ENCODE measurements at places on chromosomes 4 and X.

- DNase-seq: no peak
These were observed 426.6 kb downstream of the MAPK10 start for GRCh38 chr4:85933291-85933640.

DNA sequence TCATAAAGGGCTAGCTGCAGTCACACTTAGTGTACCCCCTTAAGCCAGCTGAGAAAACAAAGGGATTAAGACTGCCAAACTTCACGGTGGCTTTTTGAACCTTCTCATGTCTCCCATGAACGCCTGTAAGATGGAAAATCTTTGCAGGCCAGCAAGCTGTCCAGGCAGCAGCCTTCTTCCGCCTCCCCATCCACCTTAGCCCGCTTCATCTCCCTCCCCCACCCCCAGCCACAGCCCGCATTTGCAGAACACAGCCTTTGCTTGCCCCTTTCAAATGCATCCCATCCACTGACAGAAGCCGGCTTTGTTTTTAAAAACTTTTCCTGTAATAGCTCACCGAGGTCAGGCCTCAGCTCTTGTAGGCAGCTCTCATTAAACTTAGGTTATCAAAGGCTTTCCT is 113.8 kb upstream of the FAM9B start:
- DNase-seq: no peak

GRCh38 chr4:173170182-173170778 is 1.7 kb downstream of the GALNT7 start:
- no peak for DNase-seq

DNA sequence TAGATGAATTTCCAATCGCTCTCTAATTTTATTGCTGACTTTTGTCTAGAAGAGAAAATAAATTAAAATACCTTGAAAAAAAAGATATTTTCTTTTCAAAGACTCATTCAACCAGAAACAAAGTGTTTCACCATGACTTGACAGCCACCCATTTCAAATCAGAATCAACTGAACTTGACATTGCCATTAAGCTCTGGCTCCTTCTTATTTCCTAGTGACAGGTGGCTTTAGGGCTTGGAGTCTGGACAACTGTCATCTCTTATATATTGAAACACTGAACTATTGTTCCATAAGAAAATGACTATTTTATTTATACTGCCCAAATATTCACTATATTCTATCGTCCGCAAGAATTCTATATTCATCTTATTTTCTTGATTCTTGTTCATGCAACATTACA is 229.2 kb downstream of the SLC39A8 start:
- no peak for DNase-seq

GRCh38 chr4:137576446-137576845 is 44.2 kb upstream of the PCDH18 start:
- no peak for DNase-seq

DNA sequence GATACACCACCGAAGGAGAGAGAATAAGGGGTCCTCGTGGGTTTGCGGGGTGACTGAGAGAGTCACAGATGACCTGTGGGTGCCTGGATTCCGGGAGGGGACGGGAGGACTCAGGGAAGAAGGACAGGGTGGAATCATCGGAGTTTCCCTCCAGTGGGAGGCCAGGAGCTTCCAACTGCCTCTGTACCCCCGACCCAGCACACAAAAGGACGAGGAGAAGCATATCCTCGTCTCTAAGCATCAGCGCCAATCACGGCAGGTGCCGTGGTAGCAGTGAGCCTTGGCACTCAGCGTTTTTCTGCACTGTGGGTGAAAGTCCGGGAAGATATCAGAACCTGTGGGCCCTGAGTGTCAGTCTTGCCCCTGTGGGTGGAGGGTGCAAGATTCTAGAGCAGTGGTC is 62.0 kb downstream of the ASMT start:
- DNase-seq: no peak

- no peak for DNase-seq
These were observed 331.6 kb upstream of the F9 start for GRCh38 chrX:139198936-139199335.

DNA sequence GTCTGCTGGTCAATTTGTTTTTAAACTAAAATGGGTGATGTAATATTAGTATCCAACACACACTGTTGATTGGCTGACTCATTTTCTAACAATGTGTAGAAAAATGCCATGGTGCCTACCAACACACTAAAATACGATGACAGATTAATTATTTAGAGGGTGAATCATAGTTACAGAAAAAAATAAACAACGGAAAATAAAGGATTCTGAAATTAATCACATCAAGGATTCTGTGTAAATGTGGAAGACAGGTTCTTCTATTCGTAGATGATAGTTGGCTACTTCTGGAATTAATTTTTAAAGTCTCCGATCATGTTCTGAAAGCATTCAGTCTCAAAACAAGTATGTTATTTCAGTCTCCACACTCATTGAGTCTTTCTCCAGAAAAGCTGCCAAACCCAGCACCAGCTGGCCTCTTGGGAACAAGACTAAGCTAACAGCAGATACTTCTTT is 8.2 kb upstream of the IQCM start:
- peak; percentile 31 for DNase-seq

- DNase-seq: peak; percentile 85
These were observed 33.5 kb upstream of the RASSF6 start for GRCh38 chr4:73653695-73654106.

GRCh38 chrX:54926978-54927377 is 6.4 kb downstream of the TRO start:
- no peak for DNase-seq

GRCh38 chrX:12919051-12919450 is 12.6 kb downstream of the TLR8 start:
- no peak for DNase-seq

GRCh38 chr4:10417740-10418139 is 39.5 kb downstream of the ZNF518B start:
- no peak for DNase-seq

GRCh38 chr4:58564695-58565475 is 1454.7 kb upstream of the IGFBP7 start:
- DNase-seq: no peak

GRCh38 chr4:157459785-157460184 is 239.3 kb downstream of the GRIA2 start:
- DNase-seq: no peak

- no peak for DNase-seq
These were observed 1712.5 kb downstream of the C4orf33 start for GRCh38 chr4:130808492-130808891.

- peak; percentile 70 for DNase-seq
These were observed 178.6 kb downstream of the ADAMTS3 start for GRCh38 chr4:72390409-72390808.

DNA sequence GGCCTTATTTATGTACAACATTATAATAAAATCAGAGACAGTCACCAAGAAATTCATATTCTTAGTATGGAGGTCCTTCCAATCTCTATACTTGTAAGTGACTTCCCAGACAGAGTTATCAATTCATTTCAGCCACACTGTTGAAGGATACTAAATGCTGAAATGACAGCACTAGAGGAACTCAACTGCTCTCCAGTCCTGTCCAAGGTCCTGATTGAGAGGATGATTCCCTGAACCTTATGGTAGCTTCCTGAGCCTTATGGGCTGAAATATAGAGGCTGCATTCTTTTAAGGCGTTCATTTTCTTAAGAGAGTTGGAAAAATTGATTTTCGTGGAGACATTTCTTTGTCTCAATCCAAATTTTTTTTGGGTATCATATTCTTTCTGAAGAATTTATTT is 205.9 kb downstream of the TLL1 start:
- peak; percentile 21 for DNase-seq

DNA sequence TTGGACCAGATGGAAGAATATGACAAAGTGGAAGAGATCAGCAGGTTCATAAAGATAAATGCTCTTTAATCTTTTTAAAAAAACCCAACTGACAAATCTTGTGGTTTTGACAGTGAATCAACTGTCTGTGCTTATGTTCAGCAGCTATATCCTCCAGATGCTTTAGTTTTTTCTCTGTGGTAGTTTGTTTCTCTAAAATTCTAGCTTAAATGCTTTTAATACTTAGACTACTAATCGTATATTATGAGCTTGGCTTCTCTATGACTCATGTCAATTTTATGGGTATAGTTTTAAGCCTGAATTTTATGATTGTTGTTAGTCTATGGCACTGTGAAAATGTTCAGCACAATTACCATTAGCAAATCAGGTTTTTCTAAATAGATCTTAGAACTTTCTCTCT is 12.9 kb downstream of the HHIP start:
- DNase-seq: no peak

GRCh38 chrX:70208479-70208878 is 26.0 kb upstream of the AWAT1 start:
- DNase-seq: no peak

DNA sequence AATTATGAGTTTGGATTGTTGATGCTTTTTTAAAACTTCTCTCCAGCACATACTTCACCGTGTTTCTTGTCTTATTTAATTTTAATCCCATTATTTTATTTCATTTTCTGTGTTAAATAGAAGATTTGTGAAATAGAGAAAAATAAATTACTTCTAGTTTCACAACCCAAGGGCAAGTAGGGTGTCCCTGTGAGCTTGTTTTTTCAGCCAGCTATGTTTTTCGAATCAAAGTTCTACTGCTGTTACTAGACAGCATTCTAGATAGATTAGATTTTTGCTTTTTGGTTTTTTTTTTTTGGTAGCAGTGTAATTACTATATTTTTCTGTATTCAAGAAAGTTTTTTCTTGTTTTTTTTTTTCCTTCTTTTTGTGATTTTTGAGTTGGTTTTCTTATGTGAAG is 59.9 kb downstream of the RBPJ start:
- DNase-seq: no peak

DNA sequence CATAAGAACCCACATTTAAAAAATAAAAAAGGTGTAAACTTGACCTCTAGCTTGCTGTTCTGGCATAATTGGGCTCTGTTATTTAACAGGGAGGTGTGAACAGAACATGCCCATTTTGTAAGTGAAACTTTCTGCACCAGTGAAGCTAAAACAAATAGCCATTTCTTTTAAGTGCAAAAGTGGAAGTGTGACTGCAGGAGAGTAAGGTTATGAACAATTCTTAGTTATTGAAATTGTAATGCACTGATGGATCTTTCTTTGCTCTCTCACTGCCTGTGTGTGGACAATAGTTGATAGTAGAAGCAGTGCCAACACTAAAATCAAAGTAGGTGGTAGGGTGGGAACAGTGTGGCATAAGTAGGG is 12.6 kb downstream of the P2RY10 start:
- DNase-seq: no peak

GRCh38 chr4:87875191-87875590 is 42.4 kb downstream of the MEPE start:
- DNase-seq: no peak

- no peak for DNase-seq
These were observed 1428.0 kb downstream of the PCDH7 start for GRCh38 chr4:32148111-32148666.

DNA sequence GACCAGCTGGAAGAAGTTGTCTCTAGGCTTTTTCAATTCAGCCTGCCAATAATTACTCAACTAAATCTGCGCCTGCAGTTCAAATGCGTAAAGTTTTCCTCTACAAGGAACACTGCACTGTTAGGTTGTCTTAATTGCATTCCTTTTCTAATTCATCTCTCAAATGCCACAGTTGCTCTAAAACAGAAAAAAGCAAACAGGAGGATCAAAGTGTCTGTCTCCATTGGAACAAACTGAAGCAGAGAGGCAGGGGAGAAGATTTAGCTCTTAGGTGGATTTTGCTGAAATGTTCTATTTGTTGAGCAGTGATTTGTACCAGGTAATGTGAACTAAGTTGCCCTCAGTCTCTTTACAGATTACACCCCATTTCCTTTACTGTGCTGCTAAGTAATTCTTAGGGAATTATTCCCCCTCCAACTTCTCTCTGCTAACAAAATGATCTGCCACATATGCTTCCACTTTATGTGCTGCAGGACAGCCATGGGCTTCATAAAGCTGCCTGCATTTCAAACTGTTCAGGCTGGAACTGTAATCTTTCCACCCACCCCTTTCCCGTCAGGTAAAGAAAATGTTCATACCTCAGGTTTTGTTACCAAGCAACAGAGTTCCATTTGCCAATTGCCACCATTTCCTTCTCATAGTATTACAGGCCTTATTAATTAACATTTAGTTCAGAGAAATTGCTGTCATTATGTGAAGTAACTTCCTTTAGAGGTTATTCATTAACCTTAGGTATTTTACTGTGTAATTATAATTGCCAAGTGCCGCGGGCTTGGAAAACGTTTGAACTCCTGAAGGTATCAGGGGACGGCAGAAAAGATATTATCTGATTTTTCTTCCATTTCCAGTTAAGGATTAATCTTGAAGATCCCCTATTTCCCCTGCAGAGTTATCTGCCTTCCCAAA is 149.3 kb downstream of the SPRY1 start:
- peak; percentile 15 for DNase-seq

DNA sequence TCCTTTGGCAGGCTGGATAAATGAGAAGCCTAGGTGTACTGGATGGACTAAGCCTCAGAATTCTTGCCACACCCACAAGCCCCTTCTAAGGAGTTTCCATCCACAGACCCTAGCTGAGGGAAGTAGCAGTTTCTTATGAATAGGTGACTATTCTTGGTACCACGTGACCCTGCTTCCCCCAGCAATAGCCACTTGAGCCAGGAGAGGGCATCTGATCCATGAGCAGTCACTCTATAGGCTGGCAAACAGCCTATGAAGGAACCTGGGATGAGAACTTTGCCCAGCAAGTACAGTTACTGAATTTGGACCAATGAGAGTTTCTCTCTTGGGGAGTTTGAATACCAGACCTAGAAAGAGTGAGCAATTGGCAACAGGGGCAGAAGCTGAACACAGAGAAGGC is 84.0 kb downstream of the RTL9 start:
- peak; percentile 5 for DNase-seq

GRCh38 chrX:46294234-46294633 is 251.0 kb downstream of the ZNF674 start:
- DNase-seq: no peak

GRCh38 chrX:150476164-150476699 is 92.2 kb upstream of the MTM1 start:
- DNase-seq: no peak

DNA sequence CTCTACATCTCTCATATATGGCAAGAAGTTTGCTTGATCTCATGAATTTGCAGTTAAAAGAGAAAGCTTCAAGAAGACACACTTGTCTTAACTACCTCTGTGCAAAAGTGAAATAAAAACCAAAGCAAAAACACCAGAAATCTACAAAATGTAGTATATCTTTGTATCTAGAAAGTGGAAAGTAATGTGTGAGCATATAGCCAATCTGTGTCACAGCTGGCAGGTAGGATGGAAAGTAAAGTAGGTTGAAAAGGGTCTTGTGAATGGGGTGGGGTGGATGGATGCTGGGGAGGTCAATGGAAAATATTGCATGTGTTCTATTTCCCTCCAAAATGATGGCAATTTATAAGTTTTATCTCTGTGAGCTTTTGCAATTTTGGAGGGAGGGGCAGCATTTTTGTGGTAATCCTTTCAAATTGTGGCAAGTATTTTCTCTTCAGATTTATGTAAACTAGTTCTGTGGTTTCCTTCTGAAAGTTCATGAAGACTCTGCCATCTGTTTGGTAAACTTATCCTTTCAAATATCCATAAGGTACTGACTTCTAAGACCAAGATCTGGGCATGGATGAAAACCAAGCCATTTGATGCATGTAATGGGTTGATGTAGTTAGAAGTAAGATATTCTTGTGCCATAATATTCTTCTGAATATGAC is 215.9 kb upstream of the GIMD1 start:
- no peak for DNase-seq

GRCh38 chr4:97142893-97143292 is 1000.4 kb downstream of the STPG2 start:
- no peak for DNase-seq

GRCh38 chr4:77501851-77502250 is 103.8 kb upstream of the CXCL13 start:
- DNase-seq: no peak

- no peak for DNase-seq
These were observed 493 bp upstream of the UCHL1 start for GRCh38 chr4:41256131-41256739.
